ENCODE measurements at places on chromosomes 5 and 9. TPM values are rescaled to one million over a fixed set of nuclear protein-coding genes. Genes with fewer than 3 reads are reported as not detected.

DNA sequence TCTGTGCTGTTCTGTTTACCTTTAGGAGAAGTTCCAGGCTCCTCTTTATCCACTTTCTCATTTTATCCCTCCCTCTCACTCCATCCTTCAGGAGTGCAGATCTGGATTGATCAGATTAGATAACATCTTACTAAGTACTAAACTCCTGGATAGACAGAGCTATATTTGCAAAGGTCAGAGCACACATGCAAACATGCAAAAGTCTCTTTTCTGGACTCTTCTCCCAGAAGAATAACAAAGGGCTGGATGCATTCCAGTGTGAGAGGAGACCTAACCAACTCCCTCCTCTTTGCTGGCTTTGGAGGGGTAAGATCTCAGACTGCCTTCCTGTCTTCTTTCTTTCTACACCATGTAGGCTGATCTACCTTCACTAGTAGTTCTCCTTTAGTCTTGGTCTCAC lies 21.4 kb downstream of the GARNL3 start:
- no peak for DNase-seq

DNA sequence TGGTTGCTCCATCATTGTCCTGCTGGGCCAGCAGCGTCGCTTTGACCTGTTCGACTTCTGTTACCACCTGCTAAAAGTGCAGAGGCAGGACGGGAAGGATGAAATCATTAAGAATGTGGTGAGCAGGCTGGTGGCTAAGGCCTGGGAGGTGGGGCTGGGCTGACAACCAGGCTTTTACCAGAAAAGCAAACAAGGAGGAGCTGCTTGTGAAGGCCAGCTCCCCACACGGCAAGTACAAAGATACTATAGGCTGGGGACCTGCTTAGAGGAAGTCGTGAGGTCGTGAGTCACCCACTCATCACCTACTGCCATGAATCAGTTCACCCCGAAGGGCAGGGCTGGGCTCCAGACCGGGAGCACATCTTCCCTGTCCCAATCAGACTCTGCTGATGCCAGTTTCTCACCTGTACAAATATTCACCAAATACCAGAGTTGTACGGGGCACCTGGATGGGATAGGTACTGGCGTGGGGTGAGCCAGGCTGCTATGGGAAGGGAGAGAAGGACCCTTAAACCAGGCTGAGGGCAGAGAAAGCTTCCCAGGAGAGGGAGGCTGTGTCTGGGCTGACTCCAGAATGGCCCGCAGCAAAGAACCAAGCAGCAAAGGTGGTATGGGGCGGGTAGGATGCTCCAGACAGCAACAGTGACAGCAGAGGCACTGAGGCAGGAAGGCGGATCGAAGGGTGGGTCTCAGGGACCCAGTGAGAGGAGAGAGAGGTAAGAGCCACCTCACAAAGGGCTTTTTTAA lies 69.3 kb upstream of the NIPAL4 start:
- no peak for DNase-seq

Gene BTNL3
- total RNA-seq, result 0.82 TPM

DNA sequence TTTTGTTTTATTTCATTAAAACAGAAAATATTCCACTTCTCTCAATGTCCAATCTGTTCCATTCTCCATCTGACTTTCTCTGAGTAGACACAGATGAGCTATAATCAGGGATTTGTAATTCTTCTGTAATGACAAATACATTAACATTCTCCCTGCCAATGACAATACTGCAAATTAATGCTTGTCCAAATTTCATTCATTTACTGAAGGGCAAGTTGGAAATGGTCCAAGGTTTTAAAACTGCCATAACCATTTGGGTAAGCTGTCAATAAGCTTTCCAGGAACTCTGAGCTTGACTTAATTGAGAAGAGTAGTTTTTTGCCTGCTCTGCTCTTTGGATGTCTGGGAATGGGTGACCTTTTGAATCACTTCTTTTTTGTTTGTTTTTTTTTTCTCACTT lies 253.5 kb downstream of the DMRTA1 start:
- DNase-seq, result no peak

DNA sequence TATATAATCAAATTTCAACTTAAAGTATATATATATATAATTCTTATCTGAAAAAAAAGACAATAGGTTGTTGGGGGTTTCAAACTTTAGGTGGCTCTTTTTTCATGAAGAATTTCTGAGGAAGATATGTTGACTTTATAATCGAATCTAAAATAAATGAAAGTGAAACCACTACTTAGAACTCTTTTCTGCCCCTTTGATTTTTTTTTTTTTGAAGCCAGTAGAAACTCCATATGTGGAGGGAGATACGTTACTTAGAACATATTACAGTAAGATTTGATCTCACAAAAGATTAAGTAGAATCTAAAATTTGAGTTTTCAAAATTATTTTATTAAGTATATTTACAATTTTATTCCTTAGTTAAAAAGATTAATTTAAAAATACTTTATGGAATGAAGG lies 96.9 kb downstream of the ATG10 start:
- no peak for DNase-seq

DNA sequence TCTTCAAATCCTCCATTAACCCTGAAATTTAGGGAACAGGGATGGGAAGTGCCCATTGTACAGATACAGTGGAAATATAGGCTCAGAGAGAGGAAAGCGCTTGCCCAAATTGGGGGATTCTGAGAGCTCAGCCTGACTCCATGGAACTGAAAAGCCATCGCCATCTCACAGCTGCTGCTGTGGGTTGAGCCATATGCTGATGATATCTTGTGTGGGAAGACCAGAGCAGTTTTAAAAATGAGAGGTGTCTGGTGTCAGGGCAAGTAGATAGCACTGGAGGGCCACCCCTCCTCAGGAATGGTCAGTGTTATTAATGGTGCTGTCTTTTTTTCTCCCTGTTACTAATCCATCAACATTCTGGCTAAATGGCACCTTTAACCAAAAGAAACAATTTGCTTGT lies 50.9 kb upstream of the C5orf58 start:
- no peak for DNase-seq

Gene CDH6
- total RNA-seq, result 127 TPM

DNA sequence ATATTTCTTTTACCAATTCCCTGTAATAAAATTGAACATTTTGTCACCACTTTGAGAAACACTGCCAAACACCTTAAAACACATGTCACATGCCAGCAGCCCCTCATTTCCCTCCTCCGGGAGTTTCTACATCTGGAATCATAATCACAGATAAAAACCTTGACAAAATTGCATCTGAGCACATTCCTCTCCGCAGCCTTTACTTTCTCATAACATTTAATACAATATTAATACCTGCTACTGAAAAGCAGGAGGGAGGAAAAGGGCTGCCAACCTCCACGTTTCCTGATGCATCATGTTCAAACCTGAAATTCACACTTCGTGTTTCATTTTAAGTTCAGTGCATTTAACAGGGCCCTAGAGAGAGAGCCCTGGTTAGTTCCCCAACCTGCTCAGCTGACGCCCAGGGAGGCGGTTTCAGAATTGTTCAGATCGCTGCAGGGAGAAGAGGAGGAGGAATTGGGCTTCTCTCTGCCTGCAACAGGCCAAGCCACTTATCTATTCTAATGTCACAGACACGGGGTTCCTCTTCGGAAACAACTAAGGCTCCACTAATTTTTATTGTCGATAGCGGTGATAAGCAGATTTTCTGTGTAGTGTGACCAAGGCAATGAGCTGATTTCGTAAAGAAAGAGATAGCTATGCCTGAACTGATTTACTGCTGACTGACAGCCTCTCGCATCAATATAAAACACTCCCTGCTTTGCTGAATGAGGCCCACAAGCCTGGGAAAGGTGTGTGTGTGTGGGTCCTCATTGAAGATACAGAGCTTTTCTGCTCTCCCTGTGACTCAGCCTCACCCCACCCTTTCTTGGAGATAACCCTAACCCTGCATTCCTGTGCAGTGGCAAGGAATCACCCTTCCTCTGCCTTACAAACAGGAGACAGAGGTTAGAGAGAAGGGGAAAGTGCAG lies 4.9 kb upstream of the LHX2 start:
- no peak for DNase-seq

DNA sequence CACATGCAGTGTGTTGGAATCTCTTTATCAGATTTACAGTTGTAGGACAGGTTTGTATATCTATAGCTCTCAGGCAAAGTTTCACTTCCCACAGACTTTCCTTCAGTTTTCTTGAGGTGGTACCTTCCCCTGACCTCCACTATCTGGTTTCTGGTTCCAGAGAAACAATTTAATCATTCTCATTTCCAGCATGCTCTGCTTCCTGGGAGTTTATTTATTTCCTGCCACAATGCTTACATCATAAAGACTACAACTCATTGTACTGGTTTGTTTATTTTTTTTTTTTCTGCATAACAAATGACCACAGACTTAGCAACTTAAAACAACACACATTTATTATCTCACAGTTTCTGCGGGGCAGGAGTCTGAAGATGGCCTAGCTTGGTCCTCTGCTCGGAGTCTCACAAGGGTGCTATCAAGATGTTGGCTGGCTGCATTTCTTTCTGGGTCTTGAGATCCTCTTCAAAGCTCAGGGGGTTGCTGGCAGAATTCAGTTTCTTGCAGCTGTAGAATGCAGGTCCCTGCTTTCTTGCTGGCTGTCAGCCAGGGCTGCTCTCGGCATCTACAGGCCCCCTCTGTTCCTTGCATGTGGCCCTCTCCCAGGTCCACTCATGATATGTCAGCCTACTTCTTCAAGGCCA lies 247.7 kb downstream of the ENC1 start:
- no peak for DNase-seq

DNA sequence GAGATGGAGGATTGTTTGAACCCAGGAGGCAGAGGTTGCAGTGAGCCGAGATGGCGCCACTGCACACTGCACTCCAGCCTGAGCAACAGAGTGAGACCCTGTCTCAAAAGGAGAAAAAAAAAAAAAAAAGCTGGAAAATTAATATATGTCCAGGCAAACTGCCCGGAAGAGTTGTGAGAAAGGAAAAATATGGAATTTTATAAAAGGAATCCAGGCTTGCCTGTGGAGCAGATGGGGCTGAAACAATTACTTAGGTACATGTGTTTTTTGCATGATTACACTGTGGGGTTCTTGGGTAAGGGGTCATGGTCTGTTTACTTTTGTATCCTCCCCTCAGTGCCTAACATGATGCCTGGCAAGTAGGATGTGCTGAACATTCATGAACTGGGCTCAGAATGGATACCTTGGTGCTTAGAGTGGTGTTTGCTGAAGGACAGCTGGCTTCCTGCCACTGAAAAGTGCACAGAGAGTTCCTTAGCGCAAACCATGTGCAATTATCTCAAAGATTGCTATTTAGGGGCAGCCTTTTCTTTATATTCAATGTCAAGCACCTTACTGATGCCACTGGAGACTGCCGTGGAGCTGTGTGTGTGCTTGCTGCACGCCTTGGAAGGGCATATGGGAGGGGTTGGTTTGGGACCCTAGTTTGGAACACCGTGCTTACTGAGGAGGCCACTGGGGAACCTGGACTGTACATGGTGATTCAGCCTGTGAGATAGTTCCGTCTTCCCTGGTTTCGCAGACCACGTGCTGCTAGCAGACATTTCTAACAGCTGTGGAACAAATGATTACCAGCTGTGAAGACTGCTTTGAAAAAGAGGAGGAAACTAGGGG lies 78.4 kb downstream of the MAP1B start:
- no peak for DNase-seq

DNA sequence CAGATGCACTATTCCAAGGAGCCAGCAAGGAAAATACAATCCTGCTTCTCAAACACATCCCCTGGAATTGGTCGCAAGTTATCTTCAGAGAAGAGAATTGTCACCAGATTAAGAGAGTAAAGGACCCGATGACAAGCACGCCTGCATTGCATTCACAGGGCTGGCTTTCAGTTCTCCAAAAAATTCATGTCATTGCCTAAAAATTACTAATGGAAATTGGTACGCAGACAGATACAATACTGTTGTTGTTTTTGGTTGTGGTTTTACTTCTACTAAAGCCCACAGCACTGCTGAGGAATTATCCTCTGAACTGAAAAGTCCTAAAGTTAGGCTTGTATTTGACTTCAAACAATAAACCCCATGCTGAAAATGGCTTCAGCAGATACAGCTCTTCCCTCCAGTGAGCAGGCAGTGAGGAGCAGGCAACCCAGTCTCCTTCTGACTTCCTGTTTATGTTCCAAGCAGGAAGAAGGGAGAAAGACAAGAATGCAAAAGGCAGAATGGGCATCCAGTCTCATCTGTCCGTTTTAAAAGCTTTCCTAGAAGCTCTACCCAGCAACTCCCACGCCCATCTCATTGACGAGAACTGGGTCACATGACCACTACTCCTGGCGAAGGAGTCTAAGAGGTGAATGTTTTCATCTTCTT lies 80.6 kb upstream of the ZNF366 start:
- DNase-seq, result no peak

GRCh38 chr5:150500905-150501304 lies 7.0 kb upstream of the NDST1 start:
- DNase-seq, result no peak

Gene RUSC2
- 6.3 TPM for total RNA-seq

DNA sequence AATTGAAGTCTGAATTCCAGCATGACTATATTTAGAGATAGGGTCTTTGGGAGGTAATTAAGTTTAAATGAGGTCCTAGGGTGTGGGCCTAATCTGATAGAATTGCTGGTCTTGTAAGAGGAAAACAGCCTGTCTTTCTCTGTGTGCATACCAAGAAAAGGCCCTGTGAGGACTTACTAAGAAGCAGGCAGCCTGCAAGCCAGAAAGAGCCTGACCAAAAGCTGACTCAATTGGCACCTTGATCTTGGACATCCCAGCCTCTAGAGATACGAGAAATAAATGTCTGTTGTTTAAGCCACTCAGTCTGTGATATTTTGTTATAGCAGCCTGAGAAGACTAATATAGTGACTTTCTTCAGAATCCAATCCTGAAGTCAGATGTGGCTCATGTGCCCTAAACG lies 14.6 kb downstream of the ARL14EPL start:
- no peak for DNase-seq

DNA sequence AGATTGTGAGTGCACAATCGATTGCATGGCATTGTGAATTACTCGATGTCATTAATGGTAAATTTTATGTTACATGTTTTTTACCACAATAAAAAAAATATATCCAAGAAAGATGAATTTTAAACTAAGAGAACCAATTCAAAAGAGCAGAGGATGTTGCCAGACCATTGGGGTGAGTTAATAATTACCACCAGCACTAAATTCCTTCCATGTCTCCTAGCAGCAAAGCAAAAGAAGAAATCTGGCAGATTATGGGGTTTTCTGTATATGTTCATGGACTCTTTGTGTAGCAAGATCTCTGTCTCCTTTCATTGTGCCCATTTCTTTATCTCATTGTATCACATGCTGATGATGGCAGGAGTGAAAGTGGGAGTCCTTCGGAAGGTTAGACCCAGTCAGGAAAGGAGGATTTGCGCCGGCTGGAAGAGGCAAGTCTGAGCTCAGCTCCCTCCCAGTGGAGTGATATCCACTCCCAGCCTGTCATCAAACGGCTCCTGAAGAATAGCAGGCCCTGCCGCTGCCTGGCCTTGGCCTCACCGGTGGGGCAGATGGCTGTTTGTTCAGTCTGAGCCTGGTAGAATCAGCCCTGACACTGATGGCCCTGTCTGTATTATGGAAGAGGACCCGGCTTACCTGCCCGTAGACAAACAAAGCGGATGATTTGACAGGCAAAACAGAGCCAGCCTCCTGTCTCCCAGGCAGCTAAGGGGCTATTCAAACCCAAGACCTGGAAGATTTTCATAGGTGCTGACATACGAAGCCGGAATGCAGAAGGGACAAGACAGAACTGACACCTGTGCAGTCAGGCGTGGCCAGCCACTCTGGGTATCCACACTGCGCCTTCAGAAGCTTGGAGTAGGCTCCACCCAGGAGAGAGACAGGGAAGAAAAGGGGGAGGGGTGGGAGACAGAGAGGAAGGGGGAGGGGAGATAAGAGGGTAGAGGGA lies 21.9 kb upstream of the FOXE1 start:
- DNase-seq, result no peak

Gene MARCHF11
- total RNA-seq, result 1.2 TPM

Measured in type B pancreatic cell (in vitro differentiated cells).